ENCODE measurements at places on chromosomes 6 and 20. TPM values are rescaled to one million over a fixed set of nuclear protein-coding genes. Genes with fewer than 3 reads are reported as not detected.

GRCh38 chr6:40380271-40380670 is 206.9 kb downstream of the LRFN2 start:
- DNase-seq, result no peak

- DNase-seq, result no peak
Measured at GRCh38 chr6:167056370-167056769, 57.2 kb downstream of the CEP43 start.

DNA sequence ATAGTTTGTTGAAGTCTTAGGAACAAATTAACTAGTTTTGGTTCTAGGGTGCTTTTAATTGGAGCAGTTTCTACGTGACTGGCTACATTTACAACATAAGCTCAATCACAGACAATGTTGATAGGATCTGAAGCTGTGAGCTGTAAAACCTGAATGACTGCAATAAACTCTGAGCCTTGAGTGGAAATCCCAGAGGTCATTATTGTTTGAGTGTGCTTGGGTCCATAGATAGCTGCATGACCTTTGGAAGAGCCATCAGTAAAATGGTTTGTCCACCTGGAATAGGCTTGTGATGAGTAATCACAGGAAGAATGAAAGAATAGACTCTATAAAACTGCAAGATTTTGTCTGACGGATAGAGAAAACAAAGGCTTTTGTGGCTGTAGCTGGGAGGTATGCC is 26.7 kb downstream of the HLA-DRB1 start:
- DNase-seq, result no peak

DNA sequence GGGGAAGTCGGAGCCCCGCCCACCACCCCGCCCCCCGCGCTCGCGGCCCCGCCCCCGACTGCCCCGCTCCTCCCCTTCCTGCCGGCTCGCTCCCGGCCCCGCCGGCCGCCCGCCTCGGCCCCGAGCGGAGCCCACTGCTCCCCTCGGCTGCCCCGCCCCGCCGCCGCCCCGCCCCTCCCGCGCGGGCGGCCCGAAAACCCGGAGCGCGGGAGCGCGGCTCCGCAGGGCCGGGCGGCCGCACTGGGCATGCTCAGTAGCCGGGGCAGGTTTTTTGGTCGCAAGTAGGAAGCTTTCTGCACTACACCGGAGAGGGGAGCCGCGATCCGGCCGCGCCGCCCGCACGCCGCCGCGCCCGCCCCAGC is at the start of gene CDYL:
Gene CDYL, plus strand, starts transcription at position 274 of the 362 bp plus-strand sequence. CDS start 380 bp downstream, outside the sequence.
- DNase-seq, result peak; percentile 93

- no peak for DNase-seq
Measured at GRCh38 chr6:159067334-159067733, 22.5 kb upstream of the TAGAP start.

DNA sequence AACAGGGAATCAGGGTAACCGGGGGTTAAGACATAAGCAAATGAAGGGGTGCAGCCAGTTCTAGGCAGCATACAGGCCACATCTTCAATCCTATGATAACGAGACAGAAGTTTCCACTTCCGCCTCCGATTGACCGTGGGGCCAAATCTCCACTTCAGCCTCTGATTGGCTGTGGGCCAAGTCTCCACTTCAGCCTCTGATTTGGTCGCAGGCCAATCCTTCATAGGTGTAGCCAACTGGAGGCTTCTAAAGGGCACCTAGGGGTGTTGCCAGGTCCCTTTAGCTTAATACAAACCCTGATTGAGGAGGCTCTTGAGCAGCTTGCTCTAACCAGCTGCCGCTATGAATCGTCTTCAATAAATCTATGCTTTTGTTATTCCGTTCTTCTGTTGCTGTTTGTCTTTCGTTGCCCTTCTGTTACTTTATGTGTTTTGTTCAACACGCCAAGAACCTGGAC is 2.1 kb upstream of the ERGIC3 start:
- DNase-seq, result peak; percentile 6

DNA sequence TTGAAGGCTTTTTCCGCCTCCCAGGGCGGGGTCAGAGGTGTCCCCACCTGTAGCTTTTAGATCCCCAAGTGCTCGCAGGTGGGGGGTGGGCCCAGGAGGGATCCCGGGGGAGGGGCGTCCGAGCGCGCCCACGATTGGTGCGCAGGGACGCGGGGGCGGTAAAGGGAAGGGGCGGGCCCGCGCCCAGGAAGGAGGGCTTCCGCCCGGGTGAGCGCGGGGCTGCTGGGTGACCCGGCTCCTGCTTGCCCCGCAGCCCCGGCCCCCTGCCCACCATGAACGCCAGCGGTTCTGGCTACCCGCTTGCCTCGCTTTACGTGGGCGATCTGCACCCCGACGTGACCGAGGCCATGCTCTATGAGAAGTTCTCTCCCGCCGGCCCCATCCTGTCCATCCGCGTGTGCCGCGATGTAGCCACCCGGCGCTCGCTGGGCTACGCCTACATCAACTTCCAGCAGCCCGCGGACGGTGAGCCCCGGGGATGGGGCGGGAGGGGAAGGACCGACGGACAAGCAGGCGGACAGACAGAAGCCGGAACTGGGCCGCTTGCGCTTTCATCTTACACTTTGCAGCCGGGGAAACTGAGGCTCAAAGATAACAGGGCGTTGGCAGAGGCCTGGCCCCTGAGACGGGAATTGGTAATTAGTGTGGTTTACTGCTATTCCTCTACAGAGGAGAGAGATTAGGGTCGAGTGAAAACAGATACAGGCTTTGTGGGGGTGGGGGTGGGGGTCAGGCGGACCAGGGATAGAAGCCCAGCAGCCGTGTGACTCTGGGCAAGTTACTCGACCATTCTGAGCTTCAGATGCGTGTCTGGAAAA is at the start of gene PABPC1L:
Gene PABPC1L, plus strand, starts transcription at position 189 of the 818 bp plus-strand sequence. Its CDS starts 84 bp downstream, at position 273.
- DNase-seq, result peak; percentile 51

- no peak for DNase-seq
Measured at GRCh38 chr20:38219006-38219950, 41.3 kb downstream of the KIAA1755 start.

- no peak for DNase-seq
Measured at GRCh38 chr20:8339349-8339748, 207.3 kb downstream of the PLCB1 start.

DNA sequence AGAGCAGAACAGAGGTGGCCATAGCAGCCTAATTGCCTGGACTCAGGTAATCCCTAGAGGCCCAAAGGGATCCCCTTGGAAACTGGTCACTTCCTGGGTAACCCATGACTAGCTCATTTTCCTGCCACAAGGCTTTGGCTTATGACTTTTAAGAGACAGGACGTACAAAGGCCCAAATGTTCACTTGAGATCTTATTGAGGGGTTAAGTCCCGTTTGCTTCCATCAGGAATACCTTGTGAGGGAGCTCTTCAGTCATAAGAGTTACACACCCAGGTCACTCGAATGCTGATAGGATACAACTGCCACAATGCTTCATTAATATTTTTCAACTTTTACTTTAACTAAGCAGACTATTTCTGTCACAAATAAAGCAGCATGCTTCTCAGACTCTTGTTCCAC is 51.7 kb downstream of the TMEM170B start:
- DNase-seq, result peak; percentile 84

- DNase-seq, result no peak
Measured at GRCh38 chr6:116136933-116137340, 11.0 kb upstream of the COL10A1 start.

CD40 gene
- total RNA-seq, result 21.3 TPM

PSORS1C1 gene
- total RNA-seq, result 4.7 TPM

LTV1 gene
- 17.0 TPM for total RNA-seq

Data from dermis blood vessel endothelial cell (primary cell).